Glutamatergic neuron (in vitro differentiated cells): ENCODE measurements at places on chromosomes 2 and 18. TPM values are rescaled to one million over a fixed set of nuclear protein-coding genes. Genes with fewer than 3 reads are reported as not detected.

- DNase-seq = no peak
Observed at GRCh38 chr18:59416818-59417217, 57.8 kb upstream of the LMAN1 start.

Gene SERPINB10
- total RNA-seq = not detected

GRCh38 chr2:2586068-2586776 is 255.1 kb upstream of the MYT1L start:
- DNase-seq = no peak

DNA sequence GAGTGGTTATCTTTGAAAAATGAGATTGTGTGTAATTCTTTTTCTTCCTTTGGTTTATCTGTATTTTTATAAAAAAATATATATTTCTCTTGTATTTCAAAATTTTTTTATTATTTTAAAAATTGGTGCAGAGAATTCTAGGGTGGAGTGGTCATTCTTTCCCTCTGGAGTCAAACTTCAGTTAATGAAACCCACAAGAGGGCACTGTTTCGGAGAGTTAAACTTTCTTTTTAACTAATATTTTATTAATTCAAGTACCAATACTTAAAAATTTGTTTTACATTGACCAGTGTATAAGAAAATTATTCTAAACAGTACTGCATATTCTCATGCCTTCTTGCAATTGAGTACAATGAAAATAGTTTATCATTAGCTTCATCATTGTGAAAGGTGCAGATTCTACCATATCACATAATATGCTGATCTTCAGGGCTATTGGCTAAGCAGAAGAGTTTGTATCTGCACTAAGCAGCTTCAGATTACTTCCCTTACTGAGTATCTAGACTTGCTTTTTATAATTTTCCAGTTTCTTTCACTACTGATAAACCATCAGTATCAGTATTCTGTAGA is 50.1 kb downstream of the HS1BP3 start:
- DNase-seq = no peak

- no peak for DNase-seq
Observed at GRCh38 chr2:172200495-172201085, 97.9 kb upstream of the DLX2 start.

Gene AAMP
- total RNA-seq = 64.6 TPM

Gene PRKAG3
- total RNA-seq = not detected

DNA sequence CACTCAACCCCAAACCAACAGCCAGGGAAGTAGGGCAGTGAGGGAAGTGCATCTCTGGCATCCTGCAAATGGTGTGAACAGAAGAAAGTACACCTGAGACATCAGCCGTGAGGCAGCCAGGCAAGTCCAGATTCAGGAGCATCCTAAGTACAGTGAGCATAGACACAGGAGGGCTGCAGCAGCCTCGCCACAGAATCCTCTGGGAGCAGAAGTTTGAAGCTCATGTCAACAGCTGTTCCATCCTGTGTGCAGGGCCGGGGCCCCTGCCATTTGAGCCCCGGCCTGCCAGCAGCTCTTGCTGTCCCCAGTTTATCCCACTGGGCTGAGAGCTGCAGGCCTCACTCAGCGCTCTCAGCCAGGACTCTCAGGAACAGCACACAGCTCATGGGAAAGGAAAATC is 14.5 kb downstream of the LOXHD1 start:
- DNase-seq = no peak

Gene TACR1
- 0.17 TPM for total RNA-seq

DNA sequence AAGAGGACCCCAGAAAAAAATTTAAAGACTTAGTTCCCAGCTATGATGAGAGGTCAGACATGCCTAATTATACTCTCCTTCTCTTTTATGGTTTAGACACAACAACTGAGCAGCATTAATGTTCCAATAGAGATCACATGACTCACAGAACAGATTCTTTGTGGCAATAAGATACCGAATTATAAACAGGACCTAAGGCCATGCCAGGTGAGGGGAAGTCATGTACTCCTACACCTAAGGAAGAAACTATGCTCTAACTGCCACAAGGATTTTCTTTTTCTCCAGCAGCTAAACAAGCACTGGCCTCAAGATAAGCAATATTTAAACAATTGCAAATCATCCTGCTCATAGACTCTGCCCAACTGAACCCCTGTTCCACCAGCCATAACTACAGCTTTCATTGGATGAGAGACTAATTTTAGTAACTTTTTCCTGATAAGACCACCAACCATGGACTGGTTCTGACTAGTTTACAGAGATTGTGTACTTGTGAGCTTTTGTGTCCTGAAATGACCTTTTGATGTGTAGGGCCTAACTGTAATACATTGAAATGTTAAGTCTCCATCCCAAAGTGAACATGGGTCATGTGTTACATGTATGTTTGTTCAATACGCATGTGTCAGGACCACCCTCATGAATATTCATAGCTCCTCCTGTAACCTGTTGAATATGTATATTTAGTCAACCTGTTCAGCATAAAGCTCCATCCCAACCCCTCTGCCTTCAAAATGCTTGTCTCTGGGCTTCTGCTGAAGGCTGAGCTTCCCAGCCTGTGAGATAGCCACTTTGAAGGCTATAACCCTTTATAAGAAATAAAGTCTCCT is 21.6 kb upstream of the NFE2L2 start:
- DNase-seq = no peak

- no peak for DNase-seq
Observed at GRCh38 chr2:231523451-231524285, 6.6 kb downstream of the NMUR1 start.

Gene C2orf80
- total RNA-seq = not detected

Gene IL37
- not detected for total RNA-seq
